ENCODE measurements at places on chromosomes 4 and X.

DNA sequence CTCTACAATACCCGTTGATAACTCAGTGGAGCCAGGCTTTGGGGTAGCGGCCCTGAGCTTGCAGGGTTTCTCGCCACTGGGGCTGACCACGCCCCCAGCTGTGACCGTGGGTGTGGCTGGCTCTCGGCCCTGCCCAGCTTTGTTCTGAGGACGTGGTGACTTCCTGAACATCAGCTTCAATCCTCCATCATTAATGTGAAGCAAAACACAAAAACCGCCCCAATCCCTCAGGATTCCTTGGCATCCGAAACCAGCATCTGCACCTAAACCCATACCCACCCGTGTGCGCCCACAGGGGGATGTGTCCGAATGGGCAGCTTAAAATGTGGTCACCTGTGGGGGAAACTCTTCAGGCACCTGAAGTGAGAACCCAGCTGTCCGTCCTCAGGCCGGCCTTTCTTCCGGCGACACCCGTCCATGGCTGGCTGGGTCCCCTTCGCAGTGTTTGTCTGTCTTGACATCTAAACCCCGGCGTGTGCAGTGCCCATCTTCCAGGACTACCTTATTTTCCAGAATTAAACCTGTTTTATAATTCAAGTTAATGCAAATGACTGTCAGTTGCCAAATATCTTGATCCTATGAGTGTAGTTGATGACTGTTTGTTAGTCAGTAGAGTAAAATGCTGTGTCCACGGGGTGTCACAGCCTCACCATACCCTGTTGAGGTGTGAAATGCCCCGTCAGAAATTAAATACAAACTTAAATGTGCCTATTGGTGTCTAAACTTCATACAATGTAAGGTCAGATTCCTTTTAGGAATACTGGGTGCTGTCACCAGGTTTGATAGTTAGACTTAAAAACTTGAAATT lies 27.3 kb downstream of the NELFA start:
- no peak for DNase-seq

GRCh38 chr4:61771056-61771455 lies 570.9 kb downstream of the ADGRL3 start:
- no peak for DNase-seq

- DNase-seq: no peak
Measured at GRCh38 chr4:29558789-29559188, 1161.4 kb upstream of the PCDH7 start.

DNA sequence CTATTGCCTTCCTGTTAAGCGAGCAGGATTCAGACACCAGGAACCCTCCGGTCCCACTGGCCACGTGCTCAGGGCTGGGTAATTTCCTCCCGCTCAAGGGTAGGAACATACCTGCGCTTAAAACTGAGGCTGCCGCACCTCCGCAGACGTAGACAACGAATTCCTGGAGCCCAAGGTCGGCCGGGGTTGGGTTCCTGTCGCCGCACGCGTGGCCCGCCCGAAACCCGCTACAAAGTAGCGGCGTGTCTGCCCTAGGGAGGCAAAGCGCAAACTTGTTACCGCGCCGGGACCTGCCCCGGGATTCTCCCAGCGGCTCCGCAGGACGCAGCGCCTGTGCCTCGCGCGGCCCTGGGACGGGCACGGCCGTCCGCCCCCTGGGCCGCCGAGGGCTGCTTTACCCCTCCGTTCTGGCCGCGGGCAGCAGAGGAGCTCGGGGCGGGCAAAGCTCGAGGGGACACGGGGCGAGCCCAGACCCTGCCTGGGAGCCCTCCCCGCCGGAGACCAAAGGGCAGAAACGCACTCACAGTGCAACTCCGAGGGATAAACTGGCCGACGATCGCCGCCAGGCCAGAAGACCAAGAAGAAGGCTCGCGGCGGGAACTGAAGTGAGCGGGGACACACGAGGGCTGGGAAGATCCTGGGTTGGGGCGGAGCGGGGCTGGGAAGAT lies at the start of gene ERVMER34-1:
ERVMER34-1 (minus strand) TSS at position 607 of the 668 bp plus-strand sequence. CDS start 5,905 bp downstream, outside the sequence.
- no peak for DNase-seq

GRCh38 chr4:169116270-169116901 lies 106.3 kb upstream of the CBR4 start:
- DNase-seq: no peak

- no peak for DNase-seq
Measured at GRCh38 chrX:119067023-119067739, 5.6 kb upstream of the CT47C1 start.

- no peak for DNase-seq
Measured at GRCh38 chr4:184384056-184384809, 90.1 kb downstream of the IRF2 start.

DNA sequence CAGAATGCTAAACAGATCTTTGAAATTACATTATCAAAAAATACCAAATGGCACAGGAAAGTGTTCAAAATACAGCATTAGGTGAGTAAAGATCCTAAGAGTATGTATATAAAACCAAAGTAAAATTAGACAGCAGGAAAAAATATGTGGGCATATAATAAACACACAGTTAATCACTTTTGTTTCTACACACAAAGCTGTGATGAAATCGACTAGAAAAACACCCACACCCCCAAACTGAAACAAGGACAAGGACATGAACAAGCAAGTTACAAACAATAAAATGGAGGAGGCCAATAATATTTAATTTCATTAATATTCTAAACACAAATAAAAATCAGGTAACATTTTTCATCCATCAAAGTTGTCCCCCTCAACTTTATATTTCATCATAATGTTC lies 143.2 kb downstream of the FRYL start:
- no peak for DNase-seq

DNA sequence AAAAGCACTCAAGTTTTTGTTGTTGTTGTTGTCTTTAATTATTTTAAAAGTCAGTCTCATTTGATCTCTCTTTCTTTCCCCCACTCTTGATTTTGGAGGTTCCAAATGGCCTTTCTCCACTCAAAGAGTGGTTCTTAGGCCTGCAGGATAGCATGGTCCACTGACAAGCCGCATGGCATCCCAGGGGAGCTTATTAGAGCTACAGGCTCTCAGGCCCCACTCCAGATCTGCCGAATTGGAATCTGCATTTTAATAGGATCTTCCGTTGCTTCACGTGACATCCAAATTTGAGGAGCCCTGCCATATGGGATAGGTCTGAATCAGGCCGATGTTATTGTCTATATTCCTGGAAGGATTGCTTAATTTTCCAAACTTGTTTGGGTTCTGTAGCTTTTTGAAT lies 72.1 kb downstream of the CPE start:
- DNase-seq: no peak

- no peak for DNase-seq
Measured at GRCh38 chr4:23337292-23337691, 552.6 kb downstream of the PPARGC1A start.

- no peak for DNase-seq
Measured at GRCh38 chr4:111838406-111838930, 306.8 kb upstream of the FAM241A start.

DNA sequence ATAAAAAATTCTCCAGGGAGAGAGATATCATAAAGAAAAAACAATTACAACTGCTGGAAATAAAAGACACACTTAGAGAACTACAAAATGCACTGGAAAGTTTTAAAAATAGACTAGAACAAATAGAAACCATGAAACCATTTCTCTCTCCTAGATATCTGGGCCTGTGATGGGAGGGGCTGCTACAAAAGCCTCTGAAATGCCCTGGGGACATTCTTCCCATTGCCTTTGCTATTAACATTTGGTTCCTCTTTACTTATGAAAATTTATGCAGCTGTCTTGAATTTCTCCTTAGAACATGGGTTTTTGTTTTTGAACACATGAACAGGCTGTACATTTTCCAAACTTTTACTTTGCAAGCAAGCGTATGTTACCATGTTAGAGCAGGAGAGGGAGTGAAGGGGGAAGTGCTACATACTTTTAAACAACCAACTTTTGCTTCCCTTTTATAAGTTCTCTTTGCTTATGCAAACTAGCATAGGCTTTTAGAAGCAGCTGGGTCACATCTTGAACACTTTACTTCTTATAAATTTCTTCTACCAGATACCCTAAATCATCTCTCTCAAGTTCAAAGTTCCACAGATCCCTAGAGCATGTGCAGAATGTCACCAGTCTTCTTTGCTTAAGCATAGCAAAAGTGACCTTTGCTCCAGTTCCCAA lies 47.9 kb upstream of the PACRGL start:
- DNase-seq: no peak

DNA sequence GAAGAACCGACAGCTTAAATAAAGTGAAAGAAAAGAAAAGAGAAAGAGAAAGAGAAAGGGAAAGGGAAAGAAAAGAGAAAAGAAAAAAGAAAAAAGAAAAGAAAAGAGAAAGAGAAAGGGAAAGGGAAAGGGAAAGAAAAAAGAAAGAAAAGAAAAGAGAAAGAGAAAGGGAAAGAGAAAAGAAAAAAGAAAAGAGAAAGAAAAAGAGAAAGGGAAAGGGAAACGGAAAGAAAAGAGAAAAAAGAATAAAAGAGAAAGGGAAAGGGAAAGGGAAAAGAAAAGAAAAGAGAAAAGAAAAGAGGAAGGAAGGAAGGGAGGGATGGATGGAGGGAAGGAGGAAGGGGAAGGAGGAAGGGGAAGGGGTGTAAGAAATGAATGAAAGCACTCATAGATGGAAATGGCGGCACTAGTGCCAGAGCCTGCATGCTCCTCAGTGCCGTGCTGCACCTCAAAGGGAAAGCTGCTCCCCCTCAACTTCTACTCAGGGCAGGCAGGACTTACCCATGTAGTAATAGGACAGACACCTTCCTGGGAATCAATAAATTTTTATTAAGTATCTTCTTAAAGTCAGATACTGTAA lies 70.7 kb downstream of the AFAP1 start:
- DNase-seq: no peak

DNA sequence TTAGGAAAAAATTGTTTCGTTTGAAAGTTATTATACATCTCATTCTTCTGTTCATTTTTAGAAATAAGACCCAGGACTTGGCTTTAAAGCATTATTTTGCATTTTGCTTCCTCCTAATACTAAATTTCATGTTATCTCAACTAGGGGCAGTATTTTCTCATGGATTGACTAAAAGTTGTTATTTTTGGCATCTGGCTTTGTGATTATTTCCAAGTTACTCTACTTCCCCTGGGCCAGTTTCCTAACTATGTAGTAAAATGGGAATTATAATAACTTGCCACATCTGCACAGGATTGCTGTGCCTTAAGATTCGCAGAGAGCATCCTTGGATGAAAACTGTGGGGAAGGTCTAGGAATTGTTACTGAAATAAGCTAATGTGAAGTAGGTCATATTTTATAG lies 3.0 kb downstream of the RBPJ start:
- DNase-seq: no peak

DNA sequence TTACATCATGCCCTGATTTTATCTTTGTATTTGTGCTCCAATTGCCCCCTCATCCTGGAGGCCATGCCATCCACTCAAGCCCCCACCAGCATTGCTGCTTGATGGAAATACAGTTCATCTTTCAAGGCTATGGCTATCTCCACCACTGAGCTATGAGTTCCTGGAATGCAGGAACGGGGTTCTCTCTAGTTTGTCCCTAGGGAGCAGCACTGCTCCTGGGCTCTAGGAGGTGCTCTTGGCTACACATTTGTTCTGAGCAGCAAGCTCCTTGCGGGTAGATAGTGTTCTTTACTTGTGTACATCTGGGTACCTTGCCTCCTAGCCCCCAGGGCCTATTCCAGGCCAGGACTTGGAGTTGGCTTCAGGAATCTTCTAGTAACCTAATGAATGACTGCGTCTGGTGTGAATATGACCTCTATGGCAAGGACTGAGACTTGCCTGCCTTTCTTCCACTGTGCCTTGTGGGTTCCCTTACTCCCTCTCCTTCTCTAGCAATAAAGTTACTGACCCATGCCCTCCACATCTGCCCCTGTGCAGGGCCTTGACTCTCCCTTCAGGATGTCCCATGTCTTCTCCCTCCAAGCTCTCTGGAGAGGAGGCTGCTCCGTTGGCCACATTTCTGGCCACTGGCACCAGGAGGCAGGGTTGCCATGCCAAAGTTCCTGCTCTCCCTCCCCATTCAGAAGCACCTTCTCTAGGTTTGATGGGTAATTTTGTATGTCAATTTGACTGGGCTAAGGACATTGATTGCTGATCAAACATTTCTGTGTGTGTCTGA lies 7.6 kb downstream of the CITED1 start:
- DNase-seq: no peak

- no peak for DNase-seq
Measured at GRCh38 chr4:2363951-2364653, 54.3 kb downstream of the ZFYVE28 start.

DNA sequence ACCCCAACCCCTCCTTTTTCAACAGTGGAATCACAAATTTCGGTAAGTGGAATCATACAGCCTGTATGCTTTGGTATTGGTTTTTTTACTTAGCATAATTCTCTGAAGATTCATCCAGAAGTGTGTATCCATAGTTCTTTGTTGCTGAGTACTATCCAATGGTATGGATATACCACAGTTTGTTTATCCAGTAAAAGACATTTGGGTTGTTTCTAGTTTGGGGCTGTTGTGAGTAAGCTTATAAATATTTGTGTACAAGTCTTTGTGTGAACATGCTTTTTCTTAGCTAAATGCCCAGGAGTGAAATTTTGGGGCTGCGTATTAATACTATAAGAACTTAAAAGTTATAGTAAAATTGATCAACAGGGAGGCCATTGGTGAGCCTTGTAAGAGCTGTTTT lies 57.5 kb upstream of the GC start:
- DNase-seq: no peak

- no peak for DNase-seq
Measured at GRCh38 chr4:122710434-122711308, 21.8 kb upstream of the BBS12 start.

- no peak for DNase-seq
Measured at GRCh38 chr4:101682946-101683345, 107.6 kb upstream of the BANK1 start.

DNA sequence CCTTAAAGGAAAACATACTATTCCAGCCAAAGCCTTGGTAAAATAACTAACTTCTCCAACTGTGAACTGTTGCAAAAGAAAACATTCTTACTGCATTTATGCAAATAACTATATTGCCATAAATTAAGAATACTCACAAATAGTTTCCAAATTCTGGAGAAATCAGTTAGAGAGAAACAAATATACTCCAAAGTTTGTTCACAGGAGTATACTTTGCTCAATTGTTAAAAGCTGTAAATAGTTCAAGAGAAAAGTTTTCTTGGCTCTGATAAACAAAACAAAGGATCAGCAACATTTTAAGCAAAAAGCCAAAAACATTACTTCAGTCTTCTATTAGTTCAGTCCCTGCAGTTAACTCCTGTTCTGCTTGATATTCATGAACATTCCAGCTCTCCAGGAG lies 83.0 kb downstream of the EIF4E start:
- DNase-seq: no peak

GRCh38 chr4:22686141-22686540 lies 6.6 kb upstream of the GBA3 start:
- no peak for DNase-seq

DNA sequence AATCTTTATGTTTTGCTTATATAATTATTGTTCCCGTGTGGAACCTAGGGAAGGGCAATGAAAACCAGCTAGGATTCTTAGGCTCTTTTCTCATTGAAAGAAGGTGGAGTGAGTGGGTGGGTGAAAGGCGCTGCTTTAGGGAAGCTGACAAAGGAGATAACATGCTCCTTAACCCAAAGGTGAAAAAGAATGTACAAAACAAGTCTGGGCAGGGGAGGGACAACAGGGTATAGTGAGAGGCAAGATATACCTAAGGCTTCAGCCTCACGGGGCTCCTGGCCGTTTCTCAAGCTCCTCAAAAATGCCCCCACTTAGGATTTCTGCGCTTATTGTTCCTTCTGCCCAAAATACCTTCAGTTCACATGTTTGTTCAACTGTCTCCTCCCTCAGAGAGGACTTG lies 1.8 kb downstream of the SH2D1A start:
- DNase-seq: no peak

GRCh38 chr4:2266181-2266580 lies 4.3 kb upstream of the MXD4 start:
- no peak for DNase-seq
